Kidney (tissue), 22 donors: ENCODE measurements at places on chromosomes 16 and 17.

GRCh38 chr16:31084584-31085302 lies 4.0 kb downstream of the PRSS53 start:
- no peak for DNase-seq

DNA sequence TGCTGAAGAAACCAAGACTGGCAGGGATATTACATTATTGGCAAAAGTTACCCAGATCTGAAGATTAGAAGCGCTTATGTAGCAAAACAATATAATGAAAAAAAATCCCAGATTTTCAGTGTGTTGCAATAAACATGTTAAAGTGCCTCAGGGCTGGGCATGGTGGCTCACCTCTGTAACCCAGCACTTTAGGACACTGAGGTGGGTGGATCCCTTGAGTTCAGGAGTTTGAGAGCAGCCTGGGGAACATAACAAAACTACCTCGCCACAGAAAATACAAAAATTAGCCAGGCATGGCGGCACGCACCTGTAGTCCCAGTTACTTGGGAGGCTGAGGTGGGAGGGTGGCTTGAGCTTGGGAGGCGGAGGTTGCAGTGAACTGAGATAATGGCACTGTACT lies 6.8 kb downstream of the ZNF207 start:
- no peak for DNase-seq

DNA sequence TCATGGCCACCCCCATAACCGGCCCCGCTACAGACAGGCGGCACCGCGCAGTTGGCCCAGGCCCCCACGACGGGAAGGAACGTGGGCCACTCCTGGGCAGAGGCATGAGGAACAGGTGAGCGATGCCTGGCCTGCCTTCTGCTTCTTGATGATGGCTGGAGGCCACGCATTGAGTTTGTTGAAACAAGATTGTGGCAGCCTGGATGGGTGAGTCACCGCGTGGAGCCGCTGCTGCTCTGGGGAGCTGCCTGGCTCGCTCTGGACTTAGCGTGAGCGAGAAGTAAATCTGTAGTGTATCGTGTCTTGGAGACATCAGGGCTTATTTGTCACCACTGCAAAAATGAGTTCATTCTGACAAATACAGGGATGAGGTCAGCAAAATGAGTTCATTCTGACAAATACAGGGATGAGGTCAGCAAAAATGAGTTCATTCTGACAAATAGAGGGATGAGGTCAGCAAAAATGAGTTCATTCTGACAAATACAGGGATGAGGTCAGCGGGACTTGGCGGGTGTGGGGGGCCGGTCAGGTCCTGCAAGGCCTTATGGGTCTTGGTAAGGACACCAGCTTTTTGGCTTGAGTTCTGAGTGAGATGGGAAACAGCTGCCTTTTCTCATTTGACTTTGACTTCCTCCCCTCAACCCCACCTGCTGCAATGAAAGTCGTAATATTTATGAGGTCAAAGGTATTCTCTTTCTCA lies 93.0 kb downstream of the SEC14L1 start:
- peak; percentile 53 for DNase-seq

- no peak for DNase-seq
Measured at GRCh38 chr17:49360796-49361128, 1.3 kb downstream of the ZNF652 start.

- peak; percentile 92 for DNase-seq
Measured at GRCh38 chr16:55480228-55480655, 1.2 kb downstream of the MMP2 start.

DNA sequence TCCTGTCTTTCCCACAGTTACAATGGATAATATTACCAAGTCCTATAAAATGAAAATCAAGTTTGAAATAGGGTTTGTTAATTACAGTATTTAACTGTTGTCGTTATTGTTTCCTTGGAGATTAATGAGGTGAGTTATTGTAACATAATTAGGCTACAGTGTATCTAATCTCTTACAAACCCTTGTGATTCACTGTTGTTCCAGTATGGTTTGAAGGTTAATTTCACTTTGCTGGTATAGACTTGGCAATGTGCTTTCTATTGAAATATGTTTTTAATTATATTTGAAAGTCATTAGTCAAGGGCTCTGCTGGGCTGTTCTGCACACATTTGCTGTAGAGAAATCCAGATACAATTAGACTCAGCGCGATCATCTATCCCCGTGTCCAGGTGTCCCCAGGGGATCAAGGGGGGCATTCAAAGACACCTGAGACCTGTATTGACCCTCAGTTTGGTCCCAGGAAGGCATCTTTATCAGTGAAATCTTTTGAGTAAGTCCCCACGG lies 624.6 kb upstream of the EEF2KMT start:
- no peak for DNase-seq

DNA sequence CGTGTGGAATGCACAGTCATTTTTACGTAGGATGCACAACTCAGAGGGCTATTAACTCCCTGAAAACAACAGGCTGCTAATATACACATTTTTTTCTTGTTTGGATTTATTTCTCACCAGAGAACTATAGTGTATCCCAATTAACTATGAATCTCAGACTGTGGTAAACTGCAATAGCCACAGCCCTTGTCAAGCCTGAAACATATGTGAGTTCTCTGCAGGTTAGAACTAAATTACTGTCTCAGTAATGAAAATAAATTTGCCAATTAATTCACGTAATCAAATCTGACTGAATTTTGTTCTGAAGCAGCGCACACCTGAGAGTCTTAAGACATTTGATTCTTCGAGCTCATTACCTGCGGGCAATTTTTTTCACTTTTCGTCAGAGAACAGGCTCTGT lies 318.6 kb downstream of the PMP22 start:
- DNase-seq, result no peak

DNA sequence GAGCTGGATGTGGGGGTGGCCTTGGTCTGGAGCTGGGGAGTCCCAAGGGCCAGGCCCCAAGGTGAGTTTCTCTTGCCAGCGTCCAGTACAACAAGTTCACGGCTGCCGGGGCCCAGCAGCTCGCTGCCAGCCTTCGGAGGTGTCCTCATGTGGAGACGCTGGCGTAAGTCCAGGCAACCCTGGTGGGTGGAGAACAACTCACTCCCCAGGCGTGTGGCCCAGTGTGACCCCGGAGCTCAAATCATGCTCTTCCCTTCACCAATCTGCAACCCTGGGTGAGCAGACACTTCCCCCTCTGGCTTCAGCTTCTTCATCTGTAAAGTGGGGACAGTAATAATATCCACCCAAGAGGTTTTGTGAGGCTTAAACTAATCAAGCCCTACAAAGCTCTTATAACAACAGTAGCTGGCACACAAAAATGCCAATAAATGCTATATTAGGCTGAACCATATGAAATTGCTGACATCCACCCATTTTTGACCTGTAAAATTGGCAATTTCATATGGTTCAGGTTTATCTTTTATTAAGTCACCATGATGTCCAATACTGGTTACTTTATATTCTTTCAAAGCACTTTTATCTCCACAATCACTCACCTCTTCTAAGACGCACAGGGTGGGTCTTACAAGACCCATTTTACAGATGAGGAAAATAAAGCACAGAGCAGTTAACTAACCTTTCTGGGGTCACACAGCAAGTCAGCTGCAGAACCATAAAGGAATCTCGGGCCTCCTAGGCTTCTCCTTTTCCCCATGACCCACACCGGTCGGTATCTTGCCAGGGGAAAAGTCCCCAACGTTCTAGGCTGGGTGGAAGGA lies 19.7 kb downstream of the DEXI start:
- DNase-seq, result no peak

GRCh38 chr16:2512735-2513404 lies 882 bp upstream of the ATP6V0C start:
- DNase-seq, result peak; percentile 67

DNA sequence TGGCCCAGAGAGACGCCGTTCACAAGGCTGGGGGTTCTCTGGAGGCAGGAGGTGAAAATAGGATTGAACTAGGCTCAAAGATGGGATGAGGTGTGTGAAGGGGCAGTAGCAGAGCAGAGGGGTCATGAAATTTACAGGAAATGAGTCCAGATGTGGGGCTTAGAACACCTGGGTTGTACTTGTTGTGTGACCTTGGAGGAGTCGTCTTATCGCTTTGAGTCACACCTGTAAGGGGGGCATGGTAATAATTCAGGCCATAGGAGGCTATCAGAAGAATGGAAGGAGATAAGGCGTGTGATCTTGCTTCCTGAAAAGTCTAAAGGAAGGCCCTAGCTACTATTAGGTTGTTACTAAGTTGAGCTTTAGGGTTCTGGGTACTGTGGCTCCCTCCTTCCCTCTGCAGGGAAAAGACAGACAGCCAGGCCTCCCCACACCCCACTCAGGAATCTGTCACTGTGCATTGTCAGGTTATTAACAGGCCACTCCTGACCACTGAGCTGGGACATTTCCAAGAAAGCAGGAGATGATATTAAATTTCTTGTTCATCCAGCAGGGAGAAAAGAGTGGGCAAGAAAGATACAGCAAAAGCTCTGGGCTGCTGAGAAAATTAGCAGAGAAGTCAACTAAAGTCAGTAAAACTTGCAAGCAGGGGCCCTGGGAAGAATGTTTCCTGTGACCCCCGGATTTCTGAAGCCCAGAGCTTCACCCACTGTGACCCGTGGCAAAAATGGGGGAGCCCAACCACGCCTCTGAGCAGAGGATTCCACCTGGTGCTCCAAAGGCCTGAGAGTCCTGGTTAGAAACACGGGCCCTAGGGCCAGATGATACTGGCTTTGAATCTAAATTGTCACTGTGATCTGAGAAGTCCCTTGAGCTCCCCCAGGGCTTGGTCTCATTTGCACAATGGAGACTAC lies 6.0 kb upstream of the CDC42EP4 start:
- no peak for DNase-seq

- DNase-seq, result no peak
Measured at GRCh38 chr17:59456428-59456827, 109.0 kb upstream of the DHX40 start.

GRCh38 chr16:29920288-29921033 lies 5.6 kb downstream of the KCTD13 start:
- DNase-seq, result no peak

GRCh38 chr17:56176091-56176490 lies 22.8 kb downstream of the ANKFN1 start:
- DNase-seq, result peak; percentile 44

DNA sequence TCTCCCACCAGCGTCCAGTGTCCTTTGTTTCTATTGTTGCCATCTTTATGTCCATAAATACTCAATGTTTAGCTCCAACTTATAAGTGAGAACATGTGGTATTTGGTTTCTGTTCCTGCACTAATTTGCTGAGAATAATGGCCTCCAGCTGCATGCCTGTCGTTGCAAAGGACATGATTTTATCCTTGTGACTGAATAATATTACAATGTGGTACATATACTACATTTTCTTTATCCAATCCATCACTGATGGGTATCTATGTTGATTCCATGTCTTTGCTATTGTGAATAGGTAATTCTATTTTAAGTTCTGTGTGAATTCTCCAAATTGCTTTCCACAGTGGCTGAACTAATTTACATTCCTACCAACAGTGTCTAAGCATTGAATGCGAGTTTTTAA lies 578.6 kb upstream of the CA10 start:
- DNase-seq, result no peak

DNA sequence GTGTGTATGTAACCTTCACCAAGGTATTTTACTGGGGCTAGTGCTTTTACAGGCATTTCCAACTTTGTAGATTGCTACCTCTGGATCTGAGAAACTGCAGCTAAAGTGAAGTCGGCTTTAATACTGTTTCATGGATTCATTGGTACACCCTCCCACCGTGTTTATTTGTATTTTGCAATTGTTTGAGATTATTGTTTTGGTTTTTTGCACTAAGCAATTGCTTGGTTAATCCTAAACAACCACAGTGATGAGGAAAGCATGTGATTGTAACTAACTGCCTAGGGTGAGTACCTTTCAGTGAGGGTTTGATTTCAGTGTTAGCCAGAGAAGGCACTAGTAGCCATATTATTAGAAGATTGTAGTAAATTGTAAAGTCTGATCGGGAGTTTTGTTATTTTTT lies 3.3 kb downstream of the LUC7L3 start:
- no peak for DNase-seq
